ENCODE measurements at places on chromosomes 16 and 17.

- DNase-seq: peak; percentile 36
These were observed 2.3 kb upstream of the PECAM1 start for GRCh38 chr17:64393000-64393402.

GRCh38 chr17:34411646-34412421 is 48.8 kb upstream of the CCL1 start:
- no peak for DNase-seq

DNA sequence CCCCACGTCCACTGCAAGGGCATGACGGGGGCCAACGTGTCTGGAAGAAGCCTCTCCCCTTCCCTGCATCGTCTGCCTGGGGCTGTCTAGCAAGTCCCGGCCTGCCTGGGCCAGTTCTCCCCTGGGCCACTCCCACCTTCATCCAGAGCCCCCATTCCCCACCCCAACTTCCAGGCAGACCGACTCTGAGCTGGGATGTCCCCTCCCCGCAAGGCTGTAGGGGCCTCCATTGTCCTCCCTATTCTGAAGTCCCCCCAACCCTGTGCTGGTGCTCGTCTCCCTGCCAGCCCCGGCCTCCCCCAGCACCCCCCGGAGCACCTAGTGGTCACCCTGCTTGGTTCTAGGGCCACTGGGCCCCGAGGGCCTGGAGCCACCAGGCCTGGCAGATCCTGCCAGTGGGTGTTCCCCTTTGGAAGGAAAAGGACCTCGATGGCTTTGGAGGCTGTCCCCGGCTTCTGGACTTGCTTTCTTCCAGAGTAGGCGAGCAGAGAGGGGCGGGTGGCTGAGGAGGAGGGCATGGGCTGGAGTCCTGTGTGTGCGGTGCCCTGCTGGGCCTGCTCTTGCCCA is 4.8 kb downstream of the GLIS2 start:
- DNase-seq: no peak

GRCh38 chr16:83100679-83101078 is 473.9 kb downstream of the CDH13 start:
- no peak for DNase-seq

GRCh38 chr17:43753493-43754129 is 5.0 kb downstream of the SOST start:
- no peak for DNase-seq

DNA sequence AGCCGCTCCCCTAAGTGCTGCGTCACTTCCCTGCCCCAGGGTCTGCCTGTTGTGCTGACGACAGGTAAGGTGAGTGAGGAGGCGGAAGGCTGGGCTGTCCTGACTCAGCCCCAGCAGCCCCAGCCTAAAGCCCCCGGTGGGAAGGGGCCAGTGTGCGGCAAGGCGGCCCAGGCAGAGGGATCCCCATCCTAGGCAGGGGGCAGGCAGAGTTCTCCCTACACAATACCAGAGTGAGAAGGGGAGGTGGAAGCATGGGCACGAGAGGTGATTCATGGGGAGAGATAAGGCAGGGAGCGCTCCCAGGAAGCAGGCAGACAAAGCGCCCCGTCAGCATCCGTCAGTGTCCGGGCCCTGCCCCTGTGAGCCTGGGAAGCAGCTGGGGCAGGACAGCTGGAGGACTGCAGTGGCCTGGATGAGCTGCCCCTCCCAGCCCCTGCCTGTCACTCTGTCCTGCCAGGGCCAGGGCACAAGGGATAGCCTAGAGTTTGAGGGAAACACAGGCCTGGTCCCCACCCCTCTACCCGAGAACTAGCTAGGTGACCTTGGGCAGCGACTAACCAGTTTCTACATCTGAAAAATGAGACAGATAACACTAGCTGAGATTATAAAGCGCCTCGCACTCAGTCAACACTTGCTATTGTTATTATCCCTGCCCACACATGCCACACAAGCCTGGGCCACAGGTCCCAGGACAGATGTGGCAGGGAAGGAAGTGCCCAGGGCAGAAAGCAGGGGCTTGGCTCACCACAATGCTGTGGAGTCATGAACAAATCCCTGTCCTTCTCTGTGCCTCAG is 3.8 kb downstream of the FAM83G start:
- DNase-seq: no peak

GRCh38 chr16:75130150-75130771 is 13.7 kb upstream of the LDHD start:
- DNase-seq: no peak

GRCh38 chr17:54876656-54877195 is 23.9 kb upstream of the TOM1L1 start:
- DNase-seq: no peak

- no peak for DNase-seq
These were observed 2.2 kb upstream of the RPL38 start for GRCh38 chr17:74201250-74201649.

DNA sequence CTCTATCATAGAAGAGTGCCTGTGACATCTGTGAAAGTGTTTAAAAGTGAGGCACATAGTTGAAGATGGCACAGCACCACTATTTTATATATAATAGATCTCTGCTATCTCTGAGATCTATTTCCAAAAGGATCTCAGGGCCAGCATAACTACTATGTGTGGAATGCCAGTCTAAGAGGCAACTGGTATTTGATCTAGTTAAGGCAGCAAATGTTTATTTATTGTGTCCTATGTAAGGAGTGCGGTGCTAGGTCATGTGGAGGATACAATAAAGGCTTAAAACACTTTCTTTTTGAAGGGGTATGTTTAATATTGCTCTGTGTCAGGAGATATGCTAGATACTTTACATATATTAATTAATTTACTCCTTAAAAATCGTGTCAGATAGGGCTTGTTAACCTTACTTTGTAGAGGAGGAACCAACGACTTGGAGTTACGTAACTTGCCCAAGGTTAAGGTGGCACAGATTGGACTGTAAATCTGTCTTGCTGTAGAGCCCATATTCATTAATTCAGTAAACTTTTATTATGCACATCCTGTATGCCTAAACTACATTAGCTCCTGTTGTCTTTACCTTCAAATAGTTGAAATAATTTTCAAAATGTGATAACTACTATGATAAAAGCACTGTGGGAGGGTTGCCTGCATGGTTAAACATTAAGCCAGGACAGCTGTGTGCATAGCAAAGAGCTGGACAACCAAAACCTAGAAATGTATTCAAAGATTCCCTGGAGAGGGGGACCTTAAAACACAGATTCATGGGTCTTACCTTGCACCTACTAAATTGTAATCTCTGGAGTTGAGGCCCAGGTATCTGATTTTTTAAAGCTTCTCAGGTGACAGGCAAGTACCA is 83.3 kb downstream of the NLK start:
- DNase-seq: no peak

DNA sequence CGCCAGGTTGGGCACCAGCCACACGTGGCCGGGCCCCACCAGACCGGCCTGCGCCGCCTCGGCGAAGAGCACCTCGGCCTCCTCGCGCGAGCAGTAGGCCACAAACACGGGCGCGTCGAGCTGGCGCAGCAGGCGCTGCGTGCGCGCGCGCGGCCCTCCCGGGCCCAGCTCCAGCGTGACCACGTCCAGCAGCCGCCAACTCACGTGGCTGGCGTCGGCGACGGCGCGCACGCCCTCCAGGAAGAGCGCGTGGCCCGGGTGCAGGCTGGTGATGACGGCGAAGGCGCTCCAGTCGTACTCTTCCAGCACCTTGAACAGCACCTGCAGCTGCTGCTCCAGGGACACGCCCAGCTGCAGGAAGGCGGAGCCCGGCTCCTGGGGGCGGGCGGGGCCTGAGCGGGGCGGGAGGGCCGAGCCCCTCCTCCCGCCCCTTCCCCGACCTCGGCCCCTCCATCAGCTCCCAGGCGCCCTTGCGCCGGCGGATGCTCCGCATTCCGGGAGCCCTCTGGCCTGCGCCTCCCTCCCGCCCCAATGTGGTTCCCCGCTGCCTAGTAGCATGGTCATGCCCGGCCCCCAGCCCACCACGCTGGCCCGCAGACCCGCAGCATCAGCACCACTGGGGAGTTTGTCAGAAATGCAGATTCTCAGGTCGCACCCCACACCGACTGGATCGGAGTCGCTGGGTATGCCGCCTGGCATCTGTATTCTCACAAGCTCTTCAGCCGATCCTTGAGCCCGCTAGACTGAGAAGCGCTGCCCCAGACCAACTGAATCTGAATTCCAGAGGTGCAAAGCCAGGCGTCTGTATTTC is 7.2 kb downstream of the GRIN2C start:
- DNase-seq: peak; percentile 69

- DNase-seq: no peak
These were observed 655 bp downstream of the ATXN1L start for GRCh38 chr16:71846431-71846830.

DNA sequence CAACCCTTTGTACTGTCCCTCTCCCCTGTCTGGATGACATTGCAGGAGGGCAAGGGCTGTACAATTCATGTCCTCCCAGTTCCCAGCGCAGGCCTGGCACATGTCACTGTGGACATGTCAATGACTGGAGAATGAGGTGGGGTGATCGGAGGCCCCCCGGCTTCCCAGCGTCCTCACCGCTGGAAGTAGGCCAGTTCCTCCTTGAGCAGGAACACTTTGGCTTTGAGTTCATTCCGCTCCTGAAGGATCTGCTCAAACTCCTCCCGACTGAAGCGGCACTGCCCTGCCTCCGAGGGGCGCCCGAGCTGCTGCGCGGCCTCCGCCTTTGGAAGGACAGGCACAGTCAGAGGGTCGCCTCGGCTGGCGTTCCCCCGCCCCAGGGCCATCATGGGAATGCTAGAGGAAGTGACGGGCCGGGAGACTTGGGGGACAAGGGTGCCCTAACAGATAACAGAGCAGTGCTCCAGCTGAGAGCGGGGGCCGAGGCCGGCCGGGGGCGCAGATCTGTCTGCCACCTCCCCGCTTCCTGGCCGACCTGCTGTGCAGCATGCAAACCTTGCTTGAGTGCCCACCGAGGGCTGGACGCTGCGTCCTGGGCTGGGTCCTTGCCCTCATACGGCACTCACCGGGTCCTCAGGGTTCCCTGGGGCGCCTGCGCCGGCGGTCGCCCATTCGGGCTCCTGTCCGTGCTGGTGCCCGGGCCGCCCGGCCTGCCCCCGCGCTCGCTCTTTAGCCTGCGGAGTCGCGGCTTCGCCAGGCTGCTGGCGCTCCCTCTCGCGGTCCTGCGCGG is 1.3 kb downstream of the RILP start:
- no peak for DNase-seq

DNA sequence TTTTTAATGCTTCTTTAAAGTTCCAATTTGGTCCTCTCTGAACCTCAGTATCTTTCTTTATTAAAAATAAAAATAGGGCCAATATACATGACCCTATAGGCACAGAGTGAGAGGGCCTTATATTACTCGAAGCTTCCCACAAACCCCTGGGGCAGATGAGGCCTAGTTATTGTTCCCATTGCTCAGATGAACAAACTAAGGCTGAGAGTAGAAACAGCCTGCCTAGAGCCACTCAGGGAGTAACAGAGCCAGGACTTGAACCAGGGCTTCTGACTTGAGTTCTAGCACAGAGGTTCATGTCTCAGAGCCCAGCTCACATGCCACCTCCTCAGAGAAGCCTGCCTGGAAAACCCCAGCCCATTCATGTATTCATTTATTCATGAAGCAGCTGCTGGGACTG is 7.7 kb downstream of the BCL7C start:
- no peak for DNase-seq

DNA sequence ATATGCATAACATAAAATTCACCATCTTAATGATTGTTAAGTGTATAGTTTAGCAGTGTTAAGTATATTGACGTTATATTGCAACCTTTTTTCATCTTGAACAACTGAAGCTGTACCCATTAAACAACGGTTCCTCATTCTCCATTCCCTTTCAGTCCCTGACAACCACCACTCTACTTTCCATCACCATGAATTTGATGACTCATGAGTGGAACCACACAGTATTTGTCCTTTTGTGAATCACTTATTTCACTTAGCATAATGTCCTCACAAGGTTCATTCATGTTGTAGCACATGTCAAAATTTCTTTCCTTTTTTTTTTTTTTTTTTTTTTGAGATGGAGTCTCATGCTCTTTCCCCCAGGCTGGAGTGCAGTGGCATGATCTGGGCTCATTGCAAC is 46.0 kb downstream of the HOXB1 start:
- DNase-seq: no peak

DNA sequence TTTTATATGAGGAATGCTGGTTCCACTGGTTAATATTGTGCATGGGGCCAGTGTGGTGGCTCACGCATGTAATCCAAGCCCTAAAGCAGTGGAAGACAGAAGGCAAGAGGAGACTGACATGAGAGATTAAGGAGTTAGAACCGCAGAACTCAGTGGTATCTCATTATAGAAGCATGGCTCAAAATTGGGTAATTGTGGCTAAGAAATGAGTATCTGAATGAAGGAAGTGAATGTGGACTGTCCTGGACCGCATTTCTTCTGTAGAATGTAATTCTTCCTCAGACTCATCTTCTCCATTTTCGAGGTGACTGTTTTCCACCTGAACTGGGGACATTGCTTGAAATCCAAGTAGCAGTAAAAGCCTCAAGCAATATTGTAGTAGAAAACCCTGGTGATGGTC is 42.6 kb upstream of the CDR2 start:
- DNase-seq: no peak

- no peak for DNase-seq
These were observed 24.4 kb downstream of the RAB11FIP4 start for GRCh38 chr17:31415640-31416502.

GRCh38 chr16:70715055-70715858 is 29.4 kb upstream of the MTSS2 start:
- no peak for DNase-seq

- DNase-seq: no peak
These were observed 27.8 kb downstream of the PITPNM3 start for GRCh38 chr17:6528557-6528956.

DNA sequence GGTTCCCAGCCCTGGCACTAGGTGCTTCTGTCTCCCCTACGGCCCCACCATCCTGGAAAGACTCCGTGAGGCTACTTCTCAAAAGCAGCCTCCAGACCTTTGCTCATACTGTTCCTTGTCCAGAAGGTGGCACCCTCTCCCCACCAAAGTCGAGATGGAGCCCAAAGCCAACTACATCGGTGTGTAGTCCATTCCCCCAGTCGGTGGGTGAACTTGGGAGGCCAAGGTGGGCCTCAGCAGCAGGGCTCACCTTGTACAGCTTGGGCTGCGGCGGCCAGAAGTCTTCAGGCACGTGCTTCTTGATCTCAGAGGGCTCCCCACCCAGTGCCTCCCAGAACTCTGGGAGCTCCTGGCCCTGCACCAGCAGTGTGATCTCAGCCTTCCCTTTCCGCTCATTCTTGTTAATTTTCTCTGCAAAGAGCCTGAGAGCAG is 10.2 kb downstream of the FLII start:
- DNase-seq: peak; percentile 69

- DNase-seq: no peak
These were observed 501.1 kb upstream of the KIF2B start for GRCh38 chr17:53321651-53322050.

DNA sequence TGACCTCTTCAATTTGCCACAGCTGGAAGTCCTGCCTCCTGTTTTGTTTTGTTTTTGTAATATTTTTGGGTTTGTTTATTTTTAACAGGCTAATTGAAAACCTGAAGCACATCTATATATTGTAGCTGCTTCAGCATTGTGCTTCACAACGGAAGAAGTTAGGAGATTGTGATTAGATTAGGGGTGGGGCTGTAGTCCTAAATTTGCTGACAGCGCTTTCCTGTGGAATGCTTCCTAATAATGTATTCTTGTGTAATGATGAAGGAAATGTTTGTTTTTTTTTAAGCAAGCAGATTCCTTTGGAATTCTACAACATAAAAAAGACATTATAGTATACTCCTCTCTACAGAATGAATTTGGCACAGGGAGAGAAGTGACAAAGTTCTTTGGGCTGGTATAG is 70.1 kb downstream of the NLK start:
- DNase-seq: no peak
